ENCODE measurements at places on chromosomes 7 and 10.

DNA sequence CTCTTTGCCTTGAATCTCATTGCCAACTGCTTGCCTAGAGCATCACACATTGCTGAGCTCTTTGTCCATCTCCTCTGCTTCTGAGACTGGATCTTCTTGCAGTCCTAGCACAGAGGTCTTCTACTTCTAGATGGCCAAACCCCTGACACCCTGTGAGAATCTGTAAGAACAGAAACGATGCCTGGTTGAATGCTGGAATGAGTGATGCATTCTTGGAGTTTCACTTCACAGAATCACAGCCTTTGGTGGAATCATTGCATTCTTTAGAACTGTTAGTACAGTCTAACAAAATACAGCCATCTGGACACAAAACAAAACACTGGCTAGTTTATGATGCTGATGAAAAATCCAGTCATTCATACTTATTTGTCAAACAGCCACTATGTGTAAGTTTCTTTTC, 141.7 kb upstream of the ITGB1 start:
- no peak for ATAC-seq

DNA sequence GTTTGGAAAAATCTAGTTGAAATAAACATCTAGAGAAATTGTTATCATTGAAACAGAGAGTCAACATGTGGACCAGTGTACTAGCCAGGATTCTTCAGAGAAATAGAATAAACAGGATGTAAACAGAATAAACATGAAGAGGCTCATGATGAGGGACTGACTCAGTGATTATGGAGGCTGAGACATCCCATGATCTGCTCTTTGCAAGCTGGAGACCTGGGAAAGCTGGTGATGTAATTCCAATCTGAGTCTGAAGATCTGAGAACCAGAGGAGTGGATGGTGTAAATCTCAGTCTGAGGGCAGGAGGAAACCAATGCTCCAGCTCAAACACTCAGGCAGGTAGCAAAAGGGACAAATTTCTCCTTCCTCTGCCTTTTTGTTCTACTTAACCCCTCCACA, 62.9 kb upstream of the FAM180A start:
- no peak for ATAC-seq

- ATAC-seq = no peak
Observed at GRCh38 chr10:23614483-23614882, 175.6 kb downstream of the OTUD1 start.

- peak; percentile 65 for ATAC-seq
Observed at GRCh38 chr7:130721486-130722277, 12.3 kb downstream of the KLF14 start.

DNA sequence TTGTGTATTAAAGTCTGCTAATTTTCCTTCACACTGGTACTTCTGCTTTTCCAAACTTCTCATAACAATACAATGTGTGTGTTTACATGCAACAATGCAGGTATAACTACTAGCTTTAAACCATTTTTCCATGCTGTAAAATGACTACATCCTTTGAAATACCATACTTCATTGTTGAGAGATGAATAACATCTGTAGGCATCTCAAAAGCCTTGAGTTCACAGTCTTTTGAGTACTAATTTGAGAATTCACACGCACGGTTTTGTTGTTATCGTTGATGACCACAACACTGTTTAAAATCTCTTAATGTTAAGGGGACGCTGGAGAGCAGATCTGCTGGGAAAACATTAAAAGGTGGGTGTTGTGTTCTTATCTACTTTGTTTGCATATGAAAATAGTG, 37.4 kb downstream of the SEMA3A start:
- ATAC-seq = no peak

DNA sequence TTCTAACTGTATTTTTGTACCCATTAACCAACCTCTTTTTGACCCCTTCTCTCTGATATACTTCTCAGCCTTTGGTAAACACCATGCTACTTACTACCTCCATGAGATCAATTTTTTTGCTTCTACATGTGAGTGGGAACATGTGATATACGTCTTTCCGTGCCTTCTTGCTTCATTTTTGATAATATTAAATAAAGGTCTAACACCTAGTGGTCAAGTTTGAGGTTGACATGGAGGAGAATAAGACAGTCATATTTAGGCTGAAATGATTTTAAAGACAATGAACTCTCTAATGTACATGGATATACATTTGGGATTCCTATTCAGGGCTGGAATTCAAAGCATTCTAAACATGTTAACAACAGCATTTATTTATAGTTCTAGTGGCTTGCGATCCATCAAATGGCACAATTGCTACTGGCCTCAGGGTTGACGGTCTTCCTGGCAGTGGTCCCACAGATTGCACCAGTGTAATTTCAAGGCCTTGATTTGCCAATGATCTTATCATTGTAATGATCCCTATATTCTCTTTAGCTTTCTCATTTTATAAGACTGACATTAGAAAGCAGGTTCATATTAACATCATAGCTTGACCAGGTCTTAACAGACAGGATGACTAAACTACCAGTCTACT, 315.9 kb upstream of the ETV1 start:
- no peak for ATAC-seq

GRCh38 chr10:23643111-23643780, 204.4 kb downstream of the OTUD1 start:
- ATAC-seq = peak; percentile 72

GRCh38 chr10:10591715-10592341, 425.8 kb upstream of the CELF2 start:
- peak; percentile 47 for ATAC-seq

- no peak for ATAC-seq
Observed at GRCh38 chr7:91079487-91079886, 184.7 kb upstream of the FZD1 start.

- ATAC-seq = no peak
Observed at GRCh38 chr7:50766106-50766848, 16.4 kb downstream of the GRB10 start.

DNA sequence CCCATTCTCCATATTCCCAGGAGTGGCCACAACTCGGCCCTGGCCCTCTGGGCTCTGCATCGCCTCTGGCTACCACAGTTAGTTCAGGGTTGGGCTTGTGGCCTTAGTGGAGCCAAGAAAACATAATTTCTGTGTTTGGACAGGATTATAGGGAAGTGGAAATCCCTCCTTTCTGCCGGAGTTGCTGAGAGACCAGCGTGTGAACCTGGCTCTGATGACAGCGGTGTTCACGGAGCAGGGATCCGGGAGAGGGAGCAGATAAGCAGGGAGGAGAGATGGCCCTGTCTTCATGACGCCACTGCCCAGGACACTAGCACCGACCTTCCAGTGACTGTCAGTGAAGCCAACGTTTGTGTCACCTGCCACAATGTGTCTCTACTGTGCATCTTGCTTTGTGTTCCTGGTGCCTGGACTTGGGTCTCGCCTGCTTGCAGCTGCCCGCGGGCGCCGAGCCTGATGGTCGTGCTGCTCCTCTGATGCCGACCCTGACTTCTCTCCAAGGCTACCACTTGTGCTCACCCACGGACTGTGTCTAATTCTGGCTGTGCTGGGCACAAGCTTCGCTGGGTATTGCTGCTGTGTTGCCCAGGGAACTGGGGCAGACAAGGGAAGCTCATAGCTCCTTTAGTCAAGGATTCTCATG, 67.0 kb upstream of the VIPR2 start:
- peak; percentile 46 for ATAC-seq

- ATAC-seq = no peak
Observed at GRCh38 chr10:11866199-11866925, 43.2 kb downstream of the PROSER2 start.

DNA sequence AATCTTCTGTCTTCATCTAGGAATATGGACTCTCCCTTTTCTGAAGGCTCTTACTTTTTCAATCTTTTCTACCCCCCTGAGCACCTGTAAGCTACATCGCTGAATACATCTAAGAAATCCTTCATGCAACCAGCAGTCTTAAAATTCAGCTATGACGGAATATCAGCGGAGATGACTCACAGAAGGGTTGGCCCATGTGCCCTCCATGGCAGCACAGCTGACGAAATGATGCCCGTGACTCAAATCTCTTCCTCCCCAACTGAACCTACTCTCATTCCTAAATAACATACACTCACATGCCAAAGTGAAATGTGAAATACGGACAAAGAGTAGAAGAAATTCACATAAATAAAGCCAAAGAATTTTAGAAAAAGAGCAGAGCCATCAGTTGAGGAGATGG, 30.3 kb upstream of the NCAPG2 start:
- no peak for ATAC-seq

DNA sequence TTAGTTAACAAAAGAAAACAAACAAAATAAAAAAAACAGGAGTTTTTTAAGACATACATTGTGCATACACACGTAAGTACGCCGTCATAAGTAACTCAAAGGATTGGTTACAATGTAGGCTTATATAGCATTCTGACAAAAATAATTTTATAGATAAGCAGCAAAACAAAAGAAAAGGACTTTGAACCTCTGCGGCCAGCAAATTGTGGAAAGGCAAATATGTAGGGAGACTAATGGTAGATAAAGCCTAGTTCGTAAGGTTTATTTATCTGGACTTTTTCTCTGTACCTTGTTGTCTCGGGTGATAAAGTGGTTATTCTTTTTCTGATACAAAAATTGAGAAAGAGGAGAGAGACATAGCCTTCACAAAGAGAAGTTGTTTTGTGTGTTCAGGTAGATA, 891.9 kb downstream of the CNTNAP2 start:
- no peak for ATAC-seq

- ATAC-seq = no peak
Observed at GRCh38 chr7:67843001-67843565, 846.5 kb downstream of the TYW1 start.

DNA sequence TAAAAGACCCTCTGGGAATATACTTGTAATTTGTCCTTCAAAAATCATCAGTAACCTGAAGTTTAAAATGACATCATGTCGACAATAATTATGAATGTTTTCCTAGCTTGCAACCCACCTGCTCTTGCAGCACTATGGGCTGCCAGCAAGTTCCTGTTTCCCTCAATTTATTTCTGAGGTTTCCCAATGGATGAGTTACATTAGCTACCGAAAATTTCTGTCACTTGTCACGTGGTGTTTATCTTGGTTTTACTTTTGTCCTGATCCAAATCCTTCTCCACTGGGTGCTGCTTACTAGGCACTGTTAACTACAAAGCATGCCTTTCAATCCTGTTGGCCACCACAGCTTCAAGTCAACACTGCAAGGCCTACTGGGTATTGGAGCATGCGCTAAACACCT, 31.5 kb downstream of the GIMAP8 start:
- ATAC-seq = no peak

DNA sequence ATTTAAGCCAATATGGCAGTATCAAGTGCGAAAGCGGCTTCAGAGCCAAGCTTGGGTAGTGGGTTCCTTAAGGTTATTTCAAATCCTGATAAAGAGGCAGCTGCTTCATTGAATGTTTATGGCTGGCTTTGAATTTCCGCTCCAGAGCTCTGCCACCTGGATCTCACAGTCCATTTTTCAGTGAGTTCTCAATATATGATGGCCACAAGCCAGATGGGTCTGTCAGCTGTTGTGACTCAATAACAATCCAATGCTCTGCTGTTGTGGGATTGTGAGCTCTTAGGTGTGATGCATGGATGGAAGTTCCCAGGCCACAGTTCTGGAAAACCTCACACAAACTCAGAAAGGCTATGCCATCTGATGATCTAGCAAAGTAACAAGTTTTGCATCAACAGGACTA, 743.8 kb upstream of the LRRN3 start:
- ATAC-seq = no peak

GRCh38 chr7:16494551-16494950, 29.0 kb upstream of the SOSTDC1 start:
- ATAC-seq = no peak

DNA sequence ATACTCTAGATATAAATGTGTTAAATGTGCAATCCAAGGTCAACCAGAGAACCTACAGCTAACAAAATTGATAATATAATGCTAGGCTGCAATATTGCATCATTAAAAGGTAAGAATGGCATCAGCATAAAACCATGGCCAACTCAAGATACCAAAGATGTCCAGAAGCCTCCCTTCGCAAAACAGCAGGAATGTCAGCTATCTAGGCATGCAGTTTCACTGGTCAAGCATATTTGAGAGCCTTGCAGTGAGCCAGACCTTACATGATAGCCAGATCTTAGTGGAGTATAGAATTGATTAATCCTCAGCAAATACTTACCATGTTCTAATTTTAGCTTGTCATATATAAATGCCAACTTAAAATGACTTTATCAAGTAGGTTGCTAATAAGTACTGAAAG, 138.8 kb downstream of the ZEB1 start:
- ATAC-seq = no peak

DNA sequence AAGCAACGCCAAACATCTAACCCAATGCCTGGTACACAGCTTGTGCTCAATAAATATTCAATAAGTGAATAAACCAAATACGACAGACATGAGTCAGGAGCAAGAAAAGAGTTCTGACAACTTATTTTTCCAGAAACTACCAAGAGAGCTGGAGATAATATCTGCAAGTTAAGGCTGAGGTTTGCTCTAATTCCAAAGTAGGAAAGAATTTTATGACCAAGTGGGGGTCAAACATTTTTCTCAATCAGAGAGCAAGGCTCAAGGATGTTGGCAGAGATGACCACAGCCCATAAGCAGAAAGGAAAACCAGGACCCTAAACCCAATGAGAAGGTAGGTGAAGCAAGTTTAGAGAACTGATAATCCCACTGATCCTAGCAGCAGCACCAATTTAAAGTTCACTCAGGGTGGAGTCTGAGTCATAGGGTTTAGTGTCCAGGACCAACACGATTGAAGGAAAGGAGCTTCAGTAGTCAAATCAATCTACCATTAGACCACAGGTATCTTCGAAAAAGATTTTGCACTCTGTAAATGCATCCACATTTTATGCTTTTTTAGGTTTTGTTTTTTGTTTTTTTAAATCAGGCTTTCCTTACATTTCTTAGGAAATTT, 49.3 kb upstream of the KCNIP2 start:
- no peak for ATAC-seq

- ATAC-seq = no peak
Observed at GRCh38 chr10:73408061-73408460, 5.8 kb downstream of the ANXA7 start.

DNA sequence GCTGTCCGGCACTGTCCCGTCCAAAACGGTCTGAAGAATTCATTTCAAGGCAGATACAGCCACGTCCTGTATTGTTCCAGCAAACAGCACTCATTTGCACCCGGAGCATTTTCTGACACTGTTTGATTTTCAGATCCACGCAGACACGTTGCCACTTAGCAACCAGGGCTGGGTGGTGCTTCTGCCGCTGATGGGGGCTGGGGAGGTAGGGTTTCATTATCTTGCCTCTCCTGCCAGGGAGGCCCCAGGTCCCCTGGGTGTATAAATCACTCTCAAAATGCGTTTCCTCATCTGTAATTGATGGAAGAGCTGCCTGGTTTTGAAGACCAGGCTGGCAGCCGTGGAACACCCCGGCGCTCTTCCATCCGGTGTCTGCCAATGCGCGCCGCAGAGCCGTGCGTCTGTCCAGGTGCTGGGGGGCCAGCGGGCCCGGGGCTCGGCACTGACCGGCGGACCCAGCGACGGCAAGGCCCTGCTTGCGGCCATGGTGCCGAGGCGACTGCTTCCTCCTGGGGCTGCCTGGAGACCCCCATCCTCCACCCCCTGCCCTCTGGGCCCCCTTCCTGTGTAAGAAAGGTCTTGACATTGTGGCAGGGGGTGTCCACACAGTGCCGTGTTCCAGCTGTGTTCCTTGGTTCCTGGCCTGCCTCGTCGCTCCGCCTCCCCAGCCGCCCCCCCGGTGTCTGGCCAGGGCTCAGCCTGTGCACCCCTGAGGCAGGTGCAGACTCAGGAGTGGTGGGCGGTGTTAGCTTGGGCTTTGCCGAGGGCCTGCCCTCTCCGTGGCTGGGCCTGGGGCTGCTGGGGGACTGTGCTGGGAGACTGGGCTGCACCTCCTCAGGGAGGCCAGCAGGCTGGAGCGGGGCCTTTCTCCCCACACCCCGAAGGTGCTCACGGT, 16.6 kb downstream of the ADGRA1 start:
- no peak for ATAC-seq

- ATAC-seq = no peak
Observed at GRCh38 chr10:62964026-62964425, 147.9 kb upstream of the EGR2 start.

- no peak for ATAC-seq
Observed at GRCh38 chr7:128197989-128198580, 43.0 kb upstream of the LEP start.

Data from gastroesophageal sphincter (tissue), 4 donors.